ENCODE measurements at places on chromosomes 7 and 10. TPM values are rescaled to one million over a fixed set of nuclear protein-coding genes. Genes with fewer than 3 reads are reported as not detected.

DNA sequence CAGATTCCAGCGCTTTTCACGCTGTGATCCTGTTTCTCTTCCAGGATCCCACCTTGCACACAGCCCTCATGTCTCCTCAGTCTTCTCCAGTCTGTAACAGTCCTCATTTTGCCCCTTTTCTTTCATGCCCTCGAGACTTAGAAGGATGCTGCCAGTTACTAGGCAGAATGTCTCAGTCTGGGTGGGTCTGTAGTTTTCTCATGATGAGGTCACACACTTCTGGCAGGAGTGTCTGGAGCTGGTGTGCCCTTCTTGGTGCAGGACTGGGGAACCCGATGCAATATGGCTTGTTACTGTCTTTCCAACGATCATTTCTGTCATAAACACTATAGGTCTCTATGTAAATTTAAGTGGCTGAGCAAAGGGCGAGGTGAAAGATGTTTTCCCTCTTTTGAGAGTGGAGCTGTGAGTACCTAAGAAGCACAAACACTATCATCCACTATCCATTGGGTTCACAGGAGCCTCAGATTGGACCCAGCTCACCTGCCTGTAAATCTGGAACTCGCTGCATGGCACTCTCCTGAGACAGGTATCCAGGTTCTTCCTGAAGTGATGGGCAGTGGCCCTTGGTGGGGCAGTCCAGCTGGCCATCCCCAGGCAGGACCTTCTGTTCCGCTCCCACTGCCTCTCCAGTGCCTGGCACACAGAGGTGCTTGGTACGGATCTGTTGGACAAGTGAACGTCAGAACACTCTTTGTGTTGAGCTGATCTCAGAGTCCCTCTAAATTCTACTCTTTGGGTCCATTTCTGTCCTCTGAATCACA is 64.3 kb upstream of the ZNF32 start:
- H3K27ac ChIP-seq = no peak overlapping the region
- no peaks in the 10 kb centered on the region for H3K27me3 ChIP-seq
- no peak for DNase-seq
- H3K36me3 ChIP-seq = no peaks in the 10 kb centered on the region
- peaks cover 2% of the 10 kb centered on the region for H3K4me1 ChIP-seq

DNA sequence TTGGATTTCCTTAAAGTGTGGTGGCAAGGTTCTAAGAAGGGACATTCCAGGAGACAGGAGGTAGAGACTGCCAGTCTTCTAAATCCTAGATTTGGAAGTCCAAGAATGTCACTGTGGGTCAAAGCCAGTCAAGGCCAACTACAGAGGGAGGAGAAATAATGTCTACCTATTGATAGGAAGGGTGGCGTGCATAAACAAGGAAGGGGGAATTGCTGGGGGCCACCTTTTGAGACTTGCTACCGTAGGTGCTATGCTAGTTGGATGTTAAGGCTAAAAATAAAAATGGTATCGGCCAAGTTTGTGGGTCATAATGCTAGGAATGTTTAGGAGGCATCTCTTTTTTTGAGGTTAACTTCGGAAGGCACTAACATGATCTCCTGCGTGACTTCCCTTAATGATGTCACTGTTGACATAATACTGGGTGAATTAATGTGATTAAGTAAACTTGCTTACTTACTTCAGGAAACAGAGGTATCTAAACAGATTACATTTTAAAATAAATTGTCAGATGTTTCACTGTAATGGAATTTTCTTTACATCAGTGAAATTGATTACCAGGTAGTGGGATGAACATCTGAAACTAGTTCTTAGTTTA is 4.8 kb downstream of the BTRC start:
- H3K4me1 ChIP-seq = no peaks in the 10 kb centered on the region
- no peaks in the 10 kb centered on the region for H3K36me3 ChIP-seq
- no peak overlapping the region for H3K4me3 ChIP-seq
- H3K27me3 ChIP-seq = no peaks in the 10 kb centered on the region
- no peak for DNase-seq

DNA sequence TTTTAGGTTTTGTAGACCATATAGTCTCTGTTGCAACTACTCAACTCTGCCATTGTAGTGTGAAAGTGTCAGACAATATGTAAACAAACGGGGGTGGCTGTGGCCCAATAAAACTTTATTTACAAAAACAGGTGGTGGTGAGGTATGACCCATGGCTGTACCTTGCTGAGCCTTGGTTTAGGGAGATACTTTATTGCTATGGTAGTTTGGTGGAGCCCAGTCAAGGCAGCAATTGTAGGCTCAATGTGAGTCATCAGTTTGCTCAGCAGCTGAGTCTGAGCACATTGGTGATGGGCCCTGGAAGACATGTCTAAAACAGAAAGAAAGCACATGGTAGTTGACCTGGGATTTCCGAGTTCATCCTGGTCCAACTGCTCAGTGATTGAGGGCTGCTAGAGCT is 242.5 kb downstream of the REEP3 start:
- H3K4me1 ChIP-seq = peaks cover 1% of the 10 kb centered on the region
- H3K27me3 ChIP-seq = no peaks in the 10 kb centered on the region
- H3K27ac ChIP-seq = no peak overlapping the region

GRCh38 chr7:116951366-116952292 is 1.7 kb upstream of the ST7 start:
- no peaks in the 10 kb centered on the region for H3K36me3 ChIP-seq
- peaks cover 3% of the 10 kb centered on the region for H3K4me1 ChIP-seq
- H3K27ac ChIP-seq = no peak overlapping the region
- no peak for DNase-seq

DNA sequence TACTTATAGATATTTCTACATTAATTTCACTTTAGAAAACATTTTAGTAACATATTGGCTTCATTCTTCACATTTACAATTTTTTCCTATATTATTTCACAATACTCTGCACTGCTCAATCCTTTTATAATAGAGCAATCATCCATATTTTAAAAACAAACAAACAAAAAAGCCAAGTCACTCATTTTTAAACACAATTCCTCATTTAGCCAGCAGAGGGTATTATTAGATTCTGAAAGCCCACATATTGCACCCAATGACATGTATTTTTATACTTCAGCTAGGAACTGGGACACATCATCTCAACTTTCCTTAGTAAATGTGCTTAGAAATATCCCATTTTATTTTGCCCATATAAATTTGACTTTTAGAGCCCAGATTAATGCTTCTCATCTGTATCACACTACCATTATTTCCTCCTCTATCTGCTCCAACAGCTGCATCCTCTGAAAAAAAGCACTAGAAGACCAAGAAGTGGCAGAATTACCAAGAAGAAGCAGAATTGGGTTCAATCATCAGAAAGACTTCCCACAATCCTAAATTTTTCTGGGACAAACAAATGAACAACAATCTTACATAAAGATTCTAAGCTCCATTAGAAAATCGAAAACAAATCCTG is 29.5 kb downstream of the CTNNA3 start:
- H3K27me3 ChIP-seq = no peaks in the 10 kb centered on the region
- no peaks in the 10 kb centered on the region for H3K36me3 ChIP-seq
- no peak overlapping the region for H3K27ac ChIP-seq
- H3K4me3 ChIP-seq = no peak overlapping the region
- no peak for DNase-seq

GRCh38 chr10:58921421-58921855 is 255.0 kb upstream of the PHYHIPL start:
- no peak for DNase-seq
- no peak overlapping the region for H3K4me3 ChIP-seq
- H3K27me3 ChIP-seq = no peaks in the 10 kb centered on the region
- no peaks in the 10 kb centered on the region for H3K4me1 ChIP-seq
- no peak overlapping the region for H3K27ac ChIP-seq
- no peaks in the 10 kb centered on the region for H3K36me3 ChIP-seq

DNA sequence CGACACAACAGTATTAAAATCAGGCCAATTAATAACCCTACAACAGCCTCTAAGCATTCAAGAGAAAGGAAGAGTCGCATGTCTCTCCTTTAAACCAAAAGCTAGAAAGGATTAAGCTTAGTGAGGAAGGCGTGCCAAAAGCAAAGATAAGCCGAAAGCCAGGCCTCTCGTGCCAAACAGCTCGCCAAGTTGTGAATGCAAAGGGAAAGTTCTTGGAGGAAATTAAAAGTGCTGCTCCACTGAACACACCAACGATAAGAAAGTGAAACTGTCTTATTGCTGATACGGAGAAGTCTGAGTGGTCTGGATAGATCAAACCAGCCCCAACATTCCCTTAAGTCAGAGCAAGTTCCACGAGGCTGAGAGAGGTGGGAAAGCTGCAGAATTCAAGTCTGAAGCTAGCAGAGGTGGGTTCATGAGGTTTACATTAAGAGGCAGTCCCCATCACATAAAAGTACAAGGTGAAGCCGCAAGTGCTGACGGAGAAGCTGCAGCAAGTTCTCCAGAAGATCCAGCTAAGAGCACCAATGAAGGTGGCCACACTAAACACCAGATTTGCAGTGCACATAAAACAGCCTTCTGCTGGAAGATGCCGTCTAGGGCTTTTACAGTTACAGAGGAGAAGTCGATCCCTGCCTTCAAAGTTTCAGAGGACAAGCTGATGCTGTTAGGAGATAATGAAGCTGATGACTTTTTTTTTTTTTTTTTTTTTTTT is 194.8 kb downstream of the MAD1L1 start:
- no peaks in the 10 kb centered on the region for H3K4me1 ChIP-seq
- no peaks in the 10 kb centered on the region for H3K27me3 ChIP-seq
- no peak overlapping the region for H3K27ac ChIP-seq

DNA sequence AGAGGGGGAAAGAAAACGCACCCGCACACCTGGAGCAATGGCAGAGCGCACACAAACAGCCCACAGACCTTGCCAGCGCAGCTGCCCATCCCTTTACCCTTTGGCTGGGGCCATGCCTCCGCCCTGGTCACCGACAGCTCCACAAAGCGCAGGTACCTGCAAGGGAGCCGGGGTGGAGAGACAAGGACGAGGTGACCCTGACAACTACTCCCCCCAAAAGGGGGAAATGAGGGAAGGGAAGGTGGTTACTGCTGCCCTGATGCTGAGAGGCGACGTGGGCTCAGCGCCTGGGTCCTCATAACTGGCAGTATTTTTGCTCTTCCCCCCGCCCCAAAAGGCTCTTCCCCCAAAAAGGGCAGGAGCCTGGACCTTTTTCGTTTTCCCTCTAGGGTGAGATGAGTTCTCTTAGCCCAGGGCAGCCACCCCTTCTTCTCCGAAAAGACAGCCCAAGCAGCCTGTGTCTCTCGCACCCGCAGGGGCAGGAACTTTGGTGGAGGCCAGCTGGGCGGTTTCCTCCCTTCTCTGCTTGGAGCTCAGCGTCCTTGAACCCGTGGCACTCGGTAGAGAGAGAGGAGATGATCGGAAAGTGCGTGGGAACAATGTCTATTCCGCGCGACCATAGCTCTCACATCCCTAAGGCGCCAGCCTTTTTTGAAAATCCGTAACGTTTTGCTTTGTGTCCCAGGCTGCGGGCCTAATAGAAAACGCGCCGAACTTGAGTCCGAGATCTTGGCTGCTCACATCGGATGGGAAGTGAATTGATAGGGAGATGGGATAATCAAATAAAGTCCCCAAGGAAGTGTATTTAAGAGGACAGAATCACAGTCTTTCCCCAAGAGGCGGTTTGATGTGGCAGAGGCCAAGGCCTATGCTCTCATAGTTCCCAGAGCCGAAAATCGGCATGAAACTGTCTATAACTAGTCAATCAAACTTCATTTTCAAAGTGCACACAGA is 1.0 kb downstream of the NKX2-3 start:
- H3K27me3 ChIP-seq = peaks cover 2% of the 10 kb centered on the region
- no peaks in the 10 kb centered on the region for H3K4me1 ChIP-seq
- H3K36me3 ChIP-seq = no peaks in the 10 kb centered on the region
- DNase-seq = no peak
- H3K27ac ChIP-seq = no peak overlapping the region

DNA sequence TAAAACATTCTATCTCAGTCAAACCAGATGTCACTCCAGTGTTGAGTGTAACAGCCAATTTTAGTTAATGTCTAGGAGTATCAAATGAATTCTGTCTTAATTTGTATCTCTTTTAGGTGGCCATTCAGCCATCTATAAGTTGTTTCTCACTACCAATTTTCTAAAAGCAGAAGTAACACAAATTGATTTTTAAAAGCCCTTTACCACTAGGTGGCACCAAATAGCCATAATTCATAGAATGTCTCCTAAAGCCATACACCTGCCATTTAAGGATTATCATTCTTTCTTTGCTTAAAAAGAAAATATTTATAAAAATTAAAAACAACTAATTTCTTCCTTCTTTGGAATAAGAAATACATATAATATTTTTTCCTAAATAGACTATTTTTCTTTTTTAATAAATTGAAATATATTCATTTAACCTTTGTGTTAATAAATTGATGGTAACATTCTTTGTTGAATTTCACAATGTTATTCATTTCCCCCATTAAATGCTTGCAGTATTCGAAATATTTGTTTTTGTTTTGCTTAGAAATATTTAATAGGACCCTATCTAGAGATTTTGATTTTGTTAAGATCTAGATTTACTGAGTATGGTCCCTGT is 107.8 kb upstream of the PPP1R3A start:
- no peaks in the 10 kb centered on the region for H3K4me1 ChIP-seq
- no peak overlapping the region for H3K27ac ChIP-seq
- H3K36me3 ChIP-seq = no peaks in the 10 kb centered on the region

DNA sequence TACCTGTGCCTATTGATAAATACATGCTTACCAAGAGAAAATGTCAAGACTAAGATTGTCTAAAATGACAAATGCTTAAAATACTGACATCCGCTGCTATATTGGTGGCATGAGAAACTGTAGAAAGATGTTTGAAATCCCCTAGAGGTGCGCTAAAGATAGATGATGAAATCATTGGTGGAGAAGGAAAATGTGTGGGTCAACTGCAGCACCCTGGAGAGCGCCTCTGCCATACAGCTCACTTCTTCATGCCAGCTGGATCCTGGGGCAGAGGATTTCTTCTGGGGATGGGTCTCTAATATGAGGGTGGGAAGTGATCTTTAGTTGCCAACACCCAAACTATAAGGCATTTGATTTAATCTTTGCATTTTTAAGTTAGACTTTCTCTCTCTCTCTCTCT is 680.4 kb upstream of the POM121L12 start:
- H3K4me1 ChIP-seq = no peaks in the 10 kb centered on the region
- no peaks in the 10 kb centered on the region for H3K27me3 ChIP-seq
- no peak overlapping the region for H3K4me3 ChIP-seq
- no peak overlapping the region for H3K27ac ChIP-seq
- no peak for DNase-seq
- H3K36me3 ChIP-seq = no peaks in the 10 kb centered on the region

The KIF20B gene
- 6.2 TPM for total RNA-seq

The GIMAP2 gene
- total RNA-seq = 24.7 TPM

The AFAP1L2 gene
- total RNA-seq = 19.3 TPM

Measured in aorta (tissue), 5 donors.